Progenitor cell of endocrine pancreas (in vitro differentiated cells): ENCODE measurements at places on chromosomes 12 and 14.

- DNase-seq: no peak
Measured at GRCh38 chr12:82120901-82121300, 237.3 kb downstream of the CCDC59 start.

DNA sequence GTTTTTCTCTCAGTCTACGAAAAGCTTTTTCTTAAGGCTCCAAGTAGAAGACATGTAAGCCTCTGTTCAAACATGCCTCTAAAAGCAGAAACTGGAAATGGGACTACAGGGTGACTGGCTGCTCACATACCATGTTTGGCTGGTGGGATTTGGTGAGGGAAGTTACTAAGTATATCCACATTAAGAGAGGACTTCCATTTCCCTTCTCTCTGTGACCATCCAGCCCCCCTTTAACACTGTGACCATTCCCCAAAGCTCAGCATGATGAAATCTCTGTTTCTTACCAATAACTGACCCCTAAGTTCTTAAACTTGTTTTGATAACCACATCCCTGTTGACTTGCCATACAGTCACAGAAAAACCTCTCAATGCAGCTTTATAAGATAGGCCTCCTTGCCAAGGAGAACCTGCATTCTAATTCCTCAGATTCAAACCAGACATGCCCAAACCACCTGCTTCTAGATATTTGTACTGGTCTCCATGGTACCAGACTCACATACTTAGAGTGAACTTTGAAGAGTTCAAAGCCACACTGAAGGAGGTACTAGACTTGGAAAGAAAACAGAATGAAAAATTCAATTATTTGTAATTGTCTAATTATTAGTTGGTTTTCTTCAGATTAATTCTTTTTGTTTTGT, 102.2 kb downstream of the VEZT start:
- no peak for DNase-seq

- DNase-seq: peak; percentile 61
Measured at GRCh38 chr12:132523576-132524331, 33.8 kb downstream of the FBRSL1 start.

GRCh38 chr14:76307786-76308780, 67.9 kb upstream of the ESRRB start:
- no peak for DNase-seq

- no peak for DNase-seq
Measured at GRCh38 chr14:64758691-64759554, 54.7 kb downstream of the PLEKHG3 start.

DNA sequence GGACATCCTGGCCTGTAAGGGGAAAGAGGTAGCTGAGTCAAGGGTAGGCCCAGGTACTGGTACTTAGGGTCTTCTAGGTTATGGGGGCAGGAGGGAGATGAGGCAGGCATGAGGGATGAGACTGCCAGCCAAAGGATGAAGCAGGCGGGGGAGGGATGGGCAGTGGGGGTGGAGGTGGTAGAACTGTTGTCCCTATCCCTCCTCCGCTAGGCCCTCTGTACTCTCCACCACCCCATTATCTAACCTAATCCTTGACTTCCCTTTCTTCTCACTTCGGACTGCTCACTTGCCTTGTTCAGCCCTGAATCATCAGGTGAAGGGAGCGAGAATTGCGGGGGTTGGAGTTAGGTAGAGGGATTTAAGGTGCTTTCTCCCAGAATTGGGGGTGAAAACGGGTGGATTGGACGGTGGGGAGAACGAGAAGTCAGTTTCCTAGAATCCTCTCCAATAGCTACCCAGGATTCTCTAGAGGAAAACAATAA, 562 bp downstream of the PAN2 start:
- DNase-seq: no peak
